ENCODE measurements at places on chromosomes 12 and 14.

- DNase-seq, result no peak
Measured at GRCh38 chr14:35986219-35986573, 160.1 kb downstream of the BRMS1L start.

DNA sequence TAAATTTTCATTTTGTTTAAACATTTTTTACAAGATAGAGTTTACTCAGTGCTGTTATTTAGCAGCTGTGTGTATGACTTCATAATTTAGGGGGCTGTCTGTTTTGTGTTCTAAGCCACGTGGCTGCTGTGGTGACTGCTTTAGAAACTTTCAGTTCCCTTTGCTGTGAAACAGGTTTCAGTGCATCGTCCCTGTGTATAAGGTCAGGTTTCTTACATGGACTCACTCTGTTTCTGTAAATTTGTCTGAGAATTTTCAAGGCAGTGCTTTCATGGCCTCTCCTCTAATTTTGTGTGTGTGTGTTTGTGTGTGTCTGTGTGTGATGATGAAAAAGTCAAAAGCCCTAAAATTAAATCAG, 32.4 kb downstream of the BICD1 start:
- no peak for DNase-seq

GRCh38 chr12:123095078-123095881, 55.6 kb downstream of the PITPNM2 start:
- DNase-seq, result no peak

DNA sequence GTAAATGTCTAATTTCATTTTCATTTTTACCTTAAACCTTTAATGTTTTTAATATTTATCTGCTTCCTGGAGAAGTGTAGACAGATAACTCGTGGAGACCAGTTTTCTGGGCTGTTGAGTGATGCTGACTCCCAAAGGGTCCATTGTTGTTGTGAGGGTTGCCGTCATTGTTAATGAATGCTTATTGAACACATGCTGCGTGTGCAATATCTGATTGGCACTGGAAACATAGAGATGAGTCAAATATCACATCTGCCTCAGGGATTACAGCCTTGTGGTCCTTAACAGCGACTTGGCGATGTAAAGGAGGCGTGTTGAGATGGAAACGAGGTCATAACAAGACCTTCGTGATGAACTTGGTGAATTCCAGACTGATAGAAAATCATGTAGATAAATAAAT, 85.9 kb downstream of the FBXW8 start:
- DNase-seq, result no peak

- no peak for DNase-seq
Measured at GRCh38 chr14:24232645-24233537, at the start of gene GMPR2. GMPR2 (plus strand) TSS chr14:24232929; CDS start chr14:24233254, 325 bp downstream.

GRCh38 chr14:76351941-76352340, 24.0 kb upstream of the ESRRB start:
- DNase-seq, result no peak

DNA sequence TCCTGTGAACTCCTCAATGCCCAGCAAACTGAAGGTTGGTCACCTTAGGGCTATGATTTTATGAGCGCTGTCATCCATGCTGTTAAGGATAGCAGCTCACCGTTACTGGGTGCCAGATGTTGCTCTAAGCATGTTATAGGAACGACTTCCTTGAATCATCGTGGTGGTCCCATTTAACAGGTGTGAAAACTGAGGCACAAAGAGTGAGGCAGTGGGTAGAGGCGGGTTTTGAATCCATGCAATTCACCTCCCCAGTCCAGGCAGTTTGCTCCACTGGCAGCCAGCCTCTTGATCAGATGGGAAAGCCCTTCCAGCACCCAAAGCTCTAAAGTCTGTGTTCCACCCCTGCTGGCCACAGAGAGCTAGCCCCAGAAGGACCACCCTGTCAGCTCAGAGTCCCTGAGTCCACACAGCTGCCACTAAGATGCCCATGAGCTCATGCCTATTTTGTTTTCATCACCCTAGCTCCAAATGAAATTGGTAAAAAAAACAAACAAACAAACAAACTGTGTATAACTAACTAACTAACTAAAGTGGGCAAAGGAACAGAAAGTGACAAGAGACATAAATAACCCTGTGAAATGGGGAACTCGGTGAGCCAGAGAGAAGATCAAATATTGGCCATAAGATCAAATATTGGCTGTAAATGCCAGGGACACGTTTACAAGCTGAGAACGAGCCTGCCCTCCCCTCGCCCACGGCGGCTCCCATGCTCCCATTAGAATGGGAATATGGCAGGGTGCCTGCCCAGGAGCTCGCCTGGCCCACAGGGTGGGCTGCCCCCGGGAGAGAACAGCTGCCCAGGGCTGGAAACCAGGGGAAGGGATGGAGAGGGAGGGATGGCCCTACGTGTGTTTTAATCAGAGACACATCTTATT, 72.3 kb upstream of the RFLNA start:
- no peak for DNase-seq

DNA sequence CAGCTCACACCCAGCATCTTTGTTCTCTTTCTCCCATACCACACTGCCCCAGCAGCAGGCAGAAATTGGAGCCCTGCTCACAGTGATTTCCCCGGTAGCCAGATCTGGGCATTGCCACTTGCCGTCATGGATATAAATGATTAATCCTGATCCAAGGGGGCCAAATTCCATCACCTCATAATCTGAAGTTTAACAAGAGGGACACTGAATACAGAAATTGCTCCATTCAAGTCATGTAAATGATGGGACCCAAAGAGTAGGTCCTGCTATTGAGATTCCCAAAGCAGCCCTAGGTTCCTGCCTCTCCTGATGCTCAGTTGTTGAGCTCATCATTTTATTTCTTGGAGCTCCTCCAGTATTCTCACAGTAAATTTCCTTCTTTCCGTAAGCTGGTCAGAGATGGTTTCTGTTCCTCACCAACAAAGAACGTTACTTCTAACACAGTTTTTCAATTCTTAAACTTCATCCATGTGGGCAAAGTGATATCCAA, 11.7 kb downstream of the ITPR2 start:
- no peak for DNase-seq

DNA sequence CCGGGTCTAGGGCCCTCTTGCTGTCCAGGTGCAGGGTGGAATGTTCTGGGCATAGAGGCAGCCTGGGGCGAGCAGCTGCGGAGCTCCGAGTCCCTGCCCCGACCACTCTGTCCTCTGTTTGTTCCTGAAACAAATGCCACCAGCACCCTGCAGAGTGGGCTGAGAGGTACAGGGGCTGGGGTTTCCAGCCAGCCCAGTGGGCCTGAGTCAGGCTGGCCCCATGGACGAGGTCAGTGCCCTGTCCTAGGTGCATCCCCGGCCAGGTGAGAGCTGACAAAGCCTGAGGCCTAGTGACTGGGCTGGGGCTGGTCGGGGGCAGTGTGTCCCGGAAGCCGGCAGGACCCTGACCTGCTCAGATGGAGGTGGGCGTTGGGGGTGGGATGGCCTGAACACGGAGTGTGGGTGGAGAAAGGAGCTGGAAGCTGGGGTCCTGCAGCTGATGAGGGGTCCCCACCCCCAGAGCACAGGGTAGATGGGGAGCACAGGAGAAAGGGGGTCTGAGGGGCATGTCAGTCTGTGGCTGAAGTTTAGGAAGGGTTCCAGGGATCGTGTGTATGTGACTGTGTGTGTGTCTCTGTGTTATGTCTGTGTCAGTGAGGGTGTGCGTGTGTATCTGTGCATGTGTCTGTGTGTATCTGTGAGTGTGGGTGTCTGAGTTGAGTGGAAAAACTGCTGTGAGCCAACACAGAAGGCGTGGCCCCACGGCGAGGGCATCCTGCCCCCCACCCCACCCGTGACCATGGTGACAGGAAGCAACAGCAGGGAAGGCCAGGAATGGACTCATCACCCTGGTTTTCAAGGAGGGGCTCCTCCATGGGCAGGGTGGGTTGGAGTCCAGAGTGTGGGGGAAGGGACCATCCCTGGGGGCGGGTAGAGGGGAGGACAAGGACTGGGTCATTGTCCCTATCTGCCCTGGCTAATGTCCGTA, 2.4 kb upstream of the CRIP1 start:
- DNase-seq, result no peak

DNA sequence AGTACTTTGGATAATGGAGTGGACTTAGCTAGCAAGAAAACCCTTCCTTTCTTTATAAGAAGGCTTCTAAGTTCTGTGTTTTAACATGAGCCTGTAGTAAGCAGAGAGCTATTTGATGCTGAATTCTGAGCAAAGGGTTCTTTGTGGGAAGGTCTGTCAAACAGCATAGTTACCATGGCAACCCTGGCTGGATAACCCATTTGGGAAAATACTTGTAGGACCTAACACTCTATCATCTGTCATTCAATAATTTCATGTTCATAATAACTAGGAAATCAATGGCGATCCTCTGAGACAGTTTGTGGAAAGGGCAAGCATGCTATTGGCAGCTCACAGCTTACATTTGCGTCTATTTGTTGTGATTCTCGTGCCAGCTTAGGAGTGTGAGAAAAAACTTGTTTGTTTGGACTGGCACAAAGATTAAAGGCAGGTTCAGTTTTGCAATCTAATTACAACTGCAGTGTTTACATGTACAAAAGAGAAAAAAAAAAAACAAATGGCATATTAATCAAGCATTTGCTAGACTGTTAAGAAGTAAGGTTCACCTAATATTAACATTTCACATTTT, 219.2 kb downstream of the PDZRN4 start:
- no peak for DNase-seq

GRCh38 chr14:74964787-74965485, 9.5 kb upstream of the PGF start:
- DNase-seq, result no peak

GRCh38 chr14:96053600-96054381, 14.6 kb downstream of the C14orf132 start:
- no peak for DNase-seq

DNA sequence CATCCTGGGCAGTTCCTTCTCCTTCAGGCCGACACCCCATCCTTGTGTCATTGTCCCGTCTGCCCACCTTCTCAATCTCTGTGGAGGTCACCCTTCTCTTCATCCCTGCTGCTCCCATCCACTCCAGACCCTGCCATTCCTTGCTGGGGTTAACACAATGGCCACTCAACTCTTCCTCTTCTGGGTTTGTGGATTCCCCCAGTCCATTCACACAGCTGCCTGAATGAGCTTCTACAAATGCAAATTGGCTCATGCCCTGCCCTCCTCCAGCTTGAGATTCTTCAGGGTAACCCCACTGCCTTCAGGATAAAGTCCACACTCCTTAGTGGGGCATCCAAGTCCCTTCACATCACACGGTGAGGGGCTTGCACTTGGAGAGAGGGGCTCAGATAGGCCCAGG, 17.2 kb upstream of the PRMT8 start:
- no peak for DNase-seq
